EL (cell line): ENCODE measurements at places on chromosomes 1 and 21.

DNA sequence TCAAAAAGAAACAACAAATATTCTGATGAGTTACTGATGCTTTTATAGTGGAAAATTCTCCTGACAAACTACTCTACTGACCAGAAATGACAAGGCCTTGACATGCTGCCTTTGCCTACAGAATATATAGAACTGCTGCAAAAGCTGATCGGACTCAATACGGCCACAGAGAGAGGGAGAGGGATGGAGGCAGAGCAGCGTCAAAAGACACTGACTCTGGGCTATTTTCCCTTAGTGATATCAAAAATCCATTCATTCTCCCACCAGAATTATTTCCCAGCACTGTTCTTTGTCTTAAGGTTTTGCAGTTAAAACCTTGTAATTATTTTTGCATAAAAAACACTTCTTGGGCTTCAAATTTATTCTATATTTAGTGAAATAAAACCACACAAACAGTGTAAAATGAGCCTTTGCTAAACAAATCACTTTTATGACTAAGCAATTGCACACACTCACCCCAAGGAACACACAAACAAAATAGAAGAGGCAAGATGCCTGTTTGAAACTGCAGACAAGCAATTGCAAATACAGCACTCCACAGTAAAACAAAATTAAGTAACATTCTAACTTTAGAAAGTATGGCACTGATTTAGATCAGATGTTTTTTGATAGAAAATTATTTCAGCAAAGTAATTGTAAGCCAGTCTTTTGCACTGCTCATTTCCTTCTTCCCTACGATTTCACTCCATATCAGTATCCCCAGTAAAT, 1036.4 kb downstream of the ADGRL2 start:
- DNase-seq, result no peak

DNA sequence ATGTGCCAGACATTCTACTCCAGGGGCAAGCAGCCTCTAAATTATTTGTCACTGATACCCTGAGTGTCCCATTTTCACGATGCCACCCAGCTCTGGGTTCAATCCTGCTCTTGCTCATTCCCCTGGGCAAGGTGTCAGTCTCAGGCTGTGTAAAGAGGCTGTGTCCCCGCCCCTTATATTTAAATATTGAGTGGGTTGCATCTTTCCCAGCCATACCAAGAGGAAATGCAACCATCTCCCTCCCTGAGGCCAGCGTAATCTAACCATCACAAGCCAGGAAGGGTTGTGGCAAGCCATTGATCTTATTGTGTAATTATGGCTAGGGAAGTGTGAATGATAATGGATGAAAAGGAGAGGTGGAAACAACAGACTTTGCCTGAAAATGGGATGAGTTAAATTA, 54.7 kb upstream of the CLDN14 start:
- no peak for DNase-seq

GRCh38 chr1:115262886-115263285, 75.2 kb downstream of the NGF start:
- peak; percentile 22 for DNase-seq

DNA sequence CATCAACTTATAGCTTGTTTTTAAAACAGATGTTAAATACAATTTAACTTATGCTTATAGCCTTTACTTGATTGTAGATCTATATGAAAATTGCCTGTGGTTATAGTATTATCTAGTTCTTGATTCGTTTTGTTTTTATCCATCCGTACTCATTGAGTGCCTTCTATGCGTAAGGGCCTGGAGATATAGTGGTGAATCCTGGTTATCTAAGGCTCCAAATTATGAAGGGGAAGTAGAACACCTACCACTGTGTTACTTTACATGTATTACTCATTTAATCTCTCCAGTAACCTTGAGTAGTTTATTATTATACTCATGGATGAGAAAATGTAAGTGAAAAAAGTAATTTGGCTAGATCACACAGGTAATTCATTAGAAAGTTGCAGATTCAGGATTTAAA, 121.8 kb downstream of the OSBPL9 start:
- no peak for DNase-seq
